ENCODE measurements at places on chromosomes 1 and 21.

GRCh38 chr1:114099268-114099667 lies 54.4 kb downstream of the SYT6 start:
- DNase-seq = no peak

DNA sequence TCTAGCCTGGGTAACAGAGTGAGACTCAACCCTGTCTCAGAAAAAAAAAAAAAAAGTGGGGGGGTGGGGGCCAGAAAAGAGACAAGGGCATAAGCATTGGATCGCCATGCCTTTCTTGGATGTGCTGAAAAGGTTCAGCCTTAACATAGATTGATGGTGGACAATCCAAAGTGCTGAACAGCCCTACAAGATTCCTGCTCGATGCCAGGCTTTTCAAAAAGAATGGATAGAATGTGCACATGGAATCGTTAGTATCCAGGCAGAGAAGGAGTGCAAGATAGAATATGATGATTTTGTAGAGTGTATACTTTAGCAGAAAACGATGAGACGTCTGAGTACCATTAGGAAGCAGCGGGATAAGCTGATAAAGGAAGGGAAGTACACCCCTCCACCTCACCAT lies 10.9 kb upstream of the COA7 start:
- no peak for DNase-seq

DNA sequence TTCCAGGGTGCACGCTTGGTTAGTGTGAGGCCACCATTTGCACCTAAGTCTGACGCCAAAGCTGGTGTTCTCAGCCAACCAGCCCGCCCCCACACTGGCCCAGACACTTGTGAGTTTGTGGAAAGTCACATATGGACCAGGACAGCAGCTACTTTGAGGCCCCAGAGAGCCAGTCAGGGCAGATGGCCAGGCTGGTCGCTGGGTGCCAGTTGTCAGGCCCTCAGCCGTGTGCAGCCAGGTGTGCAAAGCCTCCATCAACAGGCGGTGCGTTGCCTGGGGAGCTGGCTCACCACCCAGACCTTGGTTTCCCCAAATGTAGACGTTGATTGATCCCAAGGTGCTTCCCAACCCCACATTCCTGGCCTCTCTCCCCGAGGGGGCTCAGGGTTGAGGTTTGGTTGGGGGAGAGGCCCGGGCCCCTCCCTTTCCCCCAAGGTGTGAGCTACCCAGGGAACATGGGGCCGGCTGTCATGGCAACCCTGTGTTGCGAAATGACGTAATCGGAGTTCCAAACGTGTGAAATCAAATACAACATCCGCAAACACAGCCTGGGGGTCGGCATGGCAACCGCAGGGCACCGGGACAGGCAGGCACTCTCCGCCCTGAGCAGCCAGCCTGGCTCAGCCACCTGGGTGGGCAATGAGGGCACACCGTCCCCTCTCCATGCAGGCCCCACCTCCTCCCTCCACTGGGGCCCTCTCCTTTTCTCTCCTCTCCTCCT lies 42.2 kb upstream of the WNT4 start:
- peak; percentile 65 for DNase-seq

DNA sequence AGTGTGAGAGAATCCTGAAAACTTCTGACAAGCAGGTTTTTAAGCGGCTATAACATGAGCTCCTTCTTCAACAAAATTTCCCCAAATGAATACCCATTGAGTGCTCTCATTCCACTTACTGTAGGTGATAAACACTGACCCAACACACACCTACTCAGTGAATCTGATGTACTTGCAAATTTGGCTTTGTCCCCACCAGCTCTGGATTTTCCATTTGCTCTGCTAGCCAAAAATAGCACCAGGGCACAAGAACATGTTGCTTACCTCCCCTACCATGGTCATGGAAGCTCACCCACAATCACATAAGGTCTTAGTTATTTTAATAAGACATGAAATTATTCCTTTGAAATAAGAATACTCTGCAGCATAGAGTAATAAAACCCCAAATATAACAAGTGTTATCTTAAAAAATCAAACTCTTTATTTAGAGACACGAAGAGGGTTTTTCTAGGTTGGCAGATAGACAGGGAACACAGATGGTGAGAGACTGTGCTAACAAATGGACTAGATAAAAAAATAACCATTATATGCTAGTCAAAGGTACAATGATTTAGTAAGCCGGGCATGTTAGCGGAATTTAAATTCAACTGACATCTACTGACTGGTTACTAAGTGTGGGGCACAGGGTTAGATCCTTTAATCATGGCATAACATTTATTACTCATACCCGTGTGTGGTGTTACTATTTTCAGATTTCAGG lies 291.9 kb downstream of the KCNH1 start:
- DNase-seq = no peak
